ENCODE measurements at places on chromosomes 7 and 10. TPM values are rescaled to one million over a fixed set of nuclear protein-coding genes. Genes with fewer than 3 reads are reported as not detected.

- DNase-seq: no peak
Measured at GRCh38 chr7:80066639-80067038, 68.0 kb upstream of the GNAI1 start.

DNA sequence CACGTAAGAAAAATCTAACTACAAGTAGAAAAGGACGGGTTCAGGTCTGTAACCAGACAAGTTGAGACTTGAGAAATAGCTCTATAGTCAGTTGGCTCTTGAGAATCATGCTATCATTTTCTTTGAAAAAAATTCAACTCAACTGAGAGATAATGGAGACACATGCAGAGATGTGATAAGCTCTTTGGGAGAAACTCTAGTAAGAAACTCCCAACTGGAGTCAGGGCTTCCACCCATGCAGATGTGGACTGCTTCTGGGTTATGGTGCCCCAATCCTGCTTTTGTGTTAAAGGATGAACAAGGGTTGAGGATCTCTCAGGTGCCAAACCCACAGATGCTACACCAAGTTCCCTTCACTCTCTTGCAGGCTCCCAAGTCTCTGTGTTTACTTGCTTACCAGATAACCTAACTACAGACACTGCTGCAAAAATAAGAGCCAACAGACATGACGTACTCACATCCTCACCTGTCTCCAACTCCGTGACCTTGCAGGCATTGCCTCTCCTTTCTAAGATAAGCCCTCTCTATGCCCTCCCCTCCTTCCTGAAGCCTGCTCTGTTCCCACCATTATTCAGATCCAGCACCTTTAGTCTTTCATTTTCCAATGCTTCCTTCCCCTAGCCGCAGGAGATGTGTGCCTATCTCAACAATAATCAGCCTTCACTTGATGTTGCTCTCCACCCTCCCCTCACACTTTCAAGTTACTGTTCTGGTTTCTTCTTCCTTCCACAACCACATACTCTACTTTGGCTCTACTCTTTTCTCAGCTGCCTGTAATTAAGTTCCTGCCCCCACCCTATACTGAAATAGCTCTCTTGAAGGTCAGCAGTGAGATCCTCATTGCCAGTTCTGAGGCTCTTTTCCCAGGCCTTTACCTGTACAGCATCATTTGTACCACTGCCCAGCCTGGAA is 130.0 kb downstream of the ICA1 start:
- DNase-seq: no peak

Gene CYP2E1
- 1.7 TPM for polyA plus RNA-seq

GRCh38 chr10:79286318-79286951 is 60.8 kb upstream of the PPIF start:
- peak; percentile 95 for DNase-seq

- peak; percentile 22 for DNase-seq
Measured at GRCh38 chr7:4845740-4846142, 16.1 kb downstream of the PAPOLB start.

DNA sequence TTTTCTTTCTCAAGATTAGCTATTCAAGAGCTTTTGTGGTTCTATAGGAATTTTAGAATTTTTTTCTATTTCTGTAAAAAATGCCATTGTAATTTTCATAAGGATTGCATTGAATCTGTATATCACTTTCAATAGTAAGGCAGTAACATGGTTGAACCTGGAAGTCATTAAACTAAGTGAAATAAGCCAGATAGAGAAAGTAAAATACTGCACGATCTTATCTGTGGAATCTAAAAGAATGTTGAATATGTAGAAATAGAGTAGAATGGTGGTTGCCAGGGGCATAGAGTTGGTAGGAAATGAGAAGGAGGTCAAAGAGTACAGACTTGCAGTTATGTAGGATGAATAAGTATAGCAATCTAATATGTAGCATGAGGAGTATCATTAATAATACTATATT is 1073.5 kb upstream of the LRRN3 start:
- no peak for DNase-seq

DNA sequence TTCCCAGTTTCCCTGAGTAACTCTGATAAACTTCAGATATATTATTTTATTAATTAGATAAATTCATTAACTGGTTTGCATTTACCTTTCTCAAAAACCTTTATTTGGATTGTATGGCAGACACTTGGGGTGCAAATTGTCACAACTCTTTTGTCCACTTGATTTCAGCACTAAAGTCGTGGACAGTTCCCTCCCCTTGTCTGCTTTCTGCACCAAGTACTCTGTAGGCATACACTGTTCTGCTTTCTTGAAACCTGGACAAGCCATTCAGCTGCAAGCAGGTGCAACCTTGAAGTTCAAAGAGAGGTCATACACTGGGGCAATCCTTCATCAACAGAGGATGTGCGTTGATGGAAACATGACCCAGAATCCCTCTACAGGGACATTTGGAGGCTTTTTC is 162.9 kb downstream of the ARL5B start:
- DNase-seq: no peak
